HEK293T (cell line): ENCODE measurements at places on chromosomes 11 and 22.
A peak's percentile ranks its signal among the peaks of the same experiment; 100 is the strongest.

DNA sequence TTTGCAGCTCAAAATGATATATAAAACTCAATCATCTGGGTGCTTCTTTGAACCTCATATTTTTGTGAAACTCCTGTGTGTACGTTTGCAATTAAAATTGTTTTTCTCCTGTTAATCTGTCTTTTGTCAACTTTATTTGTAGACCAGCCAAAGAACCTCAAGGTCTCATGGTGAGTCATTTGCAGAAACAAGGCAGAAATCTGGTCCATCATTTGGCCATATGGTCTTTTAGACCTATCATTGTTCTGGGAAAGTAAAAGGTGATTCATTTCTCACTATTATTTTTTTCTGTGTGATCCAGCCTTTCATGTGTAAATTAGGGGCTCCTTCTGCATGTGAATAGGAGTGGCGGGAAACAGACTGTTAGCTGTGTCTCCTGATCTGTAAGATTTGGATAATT is 399.1 kb upstream of the DDI1 start:
- no peak for DNase-seq

GRCh38 chr22:33455036-33455435 is 396.9 kb upstream of the SYN3 start:
- no peak for DNase-seq

- no peak for DNase-seq
These were observed 421.8 kb downstream of the NTM start for GRCh38 chr11:131792243-131792642.

GRCh38 chr11:119730789-119731386 is 1.9 kb upstream of the NECTIN1 start:
- DNase-seq: no peak

- no peak for DNase-seq
These were observed 60.2 kb upstream of the SORL1 start for GRCh38 chr11:121391914-121392313.

DNA sequence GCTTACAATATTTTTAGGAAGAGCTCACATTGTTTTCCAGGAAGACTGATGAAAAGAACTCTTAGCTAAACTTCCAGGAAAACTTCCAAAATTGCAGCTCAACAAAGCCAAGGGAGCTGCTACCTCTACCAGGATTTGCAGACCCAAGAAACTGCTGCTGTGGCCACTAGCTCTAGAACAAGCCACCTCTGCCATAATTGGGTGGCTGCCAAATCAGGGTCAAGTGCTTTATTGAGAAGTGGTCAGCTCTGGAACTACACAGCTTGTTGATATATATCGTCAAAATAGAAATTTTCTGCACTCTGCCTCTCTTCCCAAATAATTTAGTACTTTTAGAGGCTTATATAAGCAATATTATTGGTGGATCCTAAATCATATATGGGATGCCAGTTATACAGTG is 371.8 kb upstream of the CHORDC1 start:
- peak; percentile 12 for DNase-seq

DNA sequence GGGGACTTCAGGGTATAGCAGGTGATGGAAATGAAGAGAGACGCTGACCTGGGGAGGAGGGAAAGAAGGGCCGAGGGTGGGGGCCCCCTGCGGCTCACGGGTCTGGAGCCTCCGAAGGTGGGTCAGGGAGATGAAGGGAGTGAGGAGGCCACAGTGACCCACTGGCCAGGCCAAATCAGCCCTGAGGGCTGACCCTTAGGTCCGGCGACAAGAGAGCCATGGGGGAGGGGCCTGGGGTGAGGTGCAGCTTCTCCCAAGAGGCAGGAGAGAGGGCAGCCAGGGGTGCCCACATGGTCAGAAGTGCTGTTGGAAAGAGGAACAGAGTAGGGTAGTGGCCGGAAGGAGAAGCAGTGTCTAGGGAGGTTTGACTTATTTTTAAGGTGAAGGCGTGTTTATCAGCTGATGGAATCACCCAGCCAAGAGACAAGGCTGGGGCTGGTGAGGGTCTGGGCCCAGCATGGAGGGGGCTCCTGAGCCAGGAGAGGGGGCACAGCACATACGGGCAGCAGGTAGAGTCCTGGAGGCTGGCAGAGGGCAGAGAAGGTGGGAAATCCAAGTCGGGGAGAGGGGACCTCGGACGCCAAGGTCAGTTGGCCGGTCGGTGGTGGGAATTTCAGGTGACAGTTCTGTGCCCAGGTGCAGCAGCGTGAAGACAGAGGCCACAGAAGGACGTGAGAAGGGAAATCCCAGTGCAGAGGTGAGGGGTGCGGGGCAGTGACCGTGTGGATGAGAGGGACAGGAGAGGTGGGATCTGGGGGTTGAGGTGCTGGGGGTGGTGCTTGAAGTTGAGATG is 49.0 kb downstream of the LINC01488 start:
- no peak for DNase-seq

- no peak for DNase-seq
These were observed 108.5 kb downstream of the MICAL2 start for GRCh38 chr11:12218909-12219308.
